ENCODE measurements at places on chromosomes 1 and 21.

- DNase-seq, result peak; percentile 80
These were observed 28.6 kb downstream of the AK4 start for GRCh38 chr1:65176591-65176990.

GRCh38 chr1:53377438-53377841 is 49.6 kb upstream of the LRP8 start:
- DNase-seq, result no peak

- DNase-seq, result no peak
These were observed 92.8 kb downstream of the LYPLAL1 start for GRCh38 chr1:219266524-219266923.

DNA sequence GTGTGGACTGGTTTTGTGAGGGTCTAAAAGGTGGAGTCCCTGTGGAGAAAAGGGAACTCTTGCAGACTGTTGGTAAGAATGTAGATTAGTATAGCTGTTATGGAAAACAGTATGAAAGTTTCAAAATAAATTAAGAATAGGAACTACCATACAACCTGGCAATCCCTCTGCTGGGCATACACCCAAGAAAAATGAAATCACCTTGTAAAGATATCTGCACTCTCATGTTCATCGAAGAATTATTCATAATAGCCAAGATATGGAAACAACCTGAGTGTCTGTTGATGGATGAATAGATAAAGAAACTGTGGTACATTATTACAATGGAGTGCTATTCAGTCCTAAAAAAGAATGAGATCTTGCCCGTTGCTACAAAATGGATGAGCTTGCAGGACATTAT is 109.6 kb downstream of the TBX19 start:
- no peak for DNase-seq

GRCh38 chr1:101474039-101474665 is 237.3 kb downstream of the S1PR1 start:
- DNase-seq, result peak; percentile 13

DNA sequence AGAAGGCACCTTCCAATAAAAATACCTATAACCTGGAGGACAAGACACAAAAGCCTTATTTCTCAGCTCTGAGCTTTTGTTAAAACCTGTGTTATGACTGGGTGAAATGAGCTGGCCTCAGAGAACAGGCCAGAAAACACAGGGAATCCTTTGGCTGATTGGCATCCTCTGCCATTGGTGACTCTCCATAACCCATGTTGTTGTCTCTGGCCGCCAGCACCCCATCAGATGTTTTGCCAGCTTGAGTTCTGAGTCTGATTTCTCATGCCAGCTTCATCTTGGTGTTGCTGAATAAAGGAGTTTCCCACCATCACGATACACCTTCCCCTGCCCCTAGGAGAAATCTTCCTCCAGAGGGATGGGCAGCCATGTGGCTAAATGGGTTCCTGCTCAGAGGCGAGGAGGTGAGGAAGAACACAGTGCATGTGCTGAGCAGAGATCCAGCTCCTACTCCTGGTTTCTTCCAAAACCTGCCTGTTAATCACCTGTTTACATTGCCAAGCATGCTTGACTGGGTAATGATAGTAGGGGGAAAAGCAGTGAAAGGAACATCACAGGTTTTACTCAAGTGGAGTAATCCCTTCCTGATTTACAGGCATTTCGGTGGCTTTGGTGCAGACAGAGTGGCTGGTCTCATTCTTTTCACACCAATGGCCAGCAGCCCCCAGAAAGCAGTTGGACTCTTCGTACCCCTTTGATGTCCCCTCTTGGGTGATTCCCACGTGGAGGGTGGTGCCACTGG is 109.8 kb downstream of the ROR1 start:
- DNase-seq, result no peak

GRCh38 chr1:17696417-17697301 is 58.5 kb upstream of the ACTL8 start:
- DNase-seq, result no peak

DNA sequence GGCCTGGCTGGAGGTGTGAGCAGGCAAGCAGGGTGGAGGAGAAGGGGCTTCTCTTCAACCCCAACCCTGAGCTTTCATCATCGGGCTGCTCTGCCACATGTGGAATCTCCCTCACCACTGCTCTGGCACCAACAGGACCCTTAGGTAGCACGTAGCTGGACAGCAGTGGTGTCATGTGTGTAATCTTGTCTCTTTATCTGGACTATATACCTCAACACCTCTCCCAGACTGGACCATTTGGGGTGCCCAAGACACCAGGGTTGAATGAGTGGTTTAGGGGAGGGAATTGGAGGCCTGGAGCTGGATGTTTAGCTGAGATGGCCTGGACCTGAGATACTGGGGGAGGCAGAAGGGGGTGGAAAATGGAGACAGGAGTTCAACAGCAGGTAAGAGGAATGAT is 63.0 kb downstream of the UBE2T start:
- no peak for DNase-seq

DNA sequence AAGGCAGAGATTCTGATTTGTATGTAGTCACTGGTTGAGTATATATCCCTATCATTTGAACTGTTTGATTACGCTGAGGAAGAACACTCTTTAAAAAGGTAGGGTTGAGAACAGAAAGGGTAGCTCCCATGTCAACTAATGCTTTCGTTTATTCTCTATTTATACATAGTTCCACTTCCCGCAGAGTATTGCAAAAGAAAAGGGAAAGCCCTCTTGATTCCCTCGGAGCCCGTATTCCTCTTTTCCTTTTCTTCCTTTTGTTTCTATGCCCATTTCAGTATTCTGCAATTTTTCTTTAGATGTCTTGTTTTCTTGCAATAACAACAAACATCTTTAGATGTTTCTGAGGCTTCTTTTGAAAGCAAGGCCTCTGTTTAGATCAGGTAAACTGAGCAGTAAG is 78.2 kb downstream of the DNTTIP2 start:
- DNase-seq, result peak; percentile 16

DNA sequence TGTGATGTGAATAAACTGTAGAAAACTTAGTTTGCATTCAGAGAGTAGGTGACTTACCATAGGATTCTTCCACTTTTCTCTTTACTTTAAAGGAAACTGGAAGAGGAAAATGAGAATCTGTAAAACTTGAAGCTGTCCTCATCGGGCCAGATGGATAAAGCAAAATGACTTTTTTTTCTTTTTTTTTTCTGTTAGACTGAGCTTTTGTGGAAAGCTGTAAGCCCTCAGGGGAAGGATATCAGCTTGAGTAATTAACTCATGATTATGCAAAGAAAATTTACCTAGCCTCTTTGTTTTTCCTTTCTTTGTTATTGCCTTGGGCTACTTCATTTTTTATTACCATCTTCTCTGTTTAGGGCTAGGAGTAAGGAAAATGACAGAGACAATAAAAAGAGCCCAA is 53.4 kb downstream of the DPH5 start:
- no peak for DNase-seq

DNA sequence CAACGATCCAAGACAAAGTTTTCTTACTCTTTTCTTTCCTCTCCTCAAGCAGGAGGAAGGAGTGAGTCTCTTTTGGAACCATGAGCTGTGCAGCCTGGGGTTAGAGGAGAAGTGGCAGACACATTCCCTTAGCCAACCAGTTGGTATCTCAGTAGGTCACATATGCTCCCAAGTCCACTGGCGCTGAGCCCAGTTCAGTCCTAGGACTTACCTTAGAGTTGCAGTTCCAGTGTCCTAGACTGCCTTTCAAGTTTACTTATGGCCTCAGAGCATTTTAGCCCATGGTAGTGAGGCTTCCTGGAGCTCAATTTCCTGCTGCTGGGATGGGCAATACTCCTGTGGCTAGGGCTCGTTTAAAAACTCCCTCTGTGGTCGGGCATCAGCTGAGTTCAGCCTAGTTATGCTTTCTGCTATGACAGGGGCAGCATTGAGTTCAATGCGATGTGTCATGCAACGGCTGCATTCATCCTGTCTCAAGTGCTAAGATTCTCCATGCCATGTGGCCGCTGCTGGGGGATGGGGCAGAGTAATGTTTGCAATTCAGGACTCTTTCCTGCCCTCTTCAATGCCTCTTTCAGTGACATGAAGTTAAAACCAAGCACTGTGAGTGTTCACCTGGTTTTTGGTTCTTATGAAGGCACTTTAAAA is 103.8 kb downstream of the LRRC7 start:
- peak; percentile 90 for DNase-seq

GRCh38 chr1:206663362-206663761 is 21.3 kb upstream of the MAPKAPK2 start:
- DNase-seq, result no peak

DNA sequence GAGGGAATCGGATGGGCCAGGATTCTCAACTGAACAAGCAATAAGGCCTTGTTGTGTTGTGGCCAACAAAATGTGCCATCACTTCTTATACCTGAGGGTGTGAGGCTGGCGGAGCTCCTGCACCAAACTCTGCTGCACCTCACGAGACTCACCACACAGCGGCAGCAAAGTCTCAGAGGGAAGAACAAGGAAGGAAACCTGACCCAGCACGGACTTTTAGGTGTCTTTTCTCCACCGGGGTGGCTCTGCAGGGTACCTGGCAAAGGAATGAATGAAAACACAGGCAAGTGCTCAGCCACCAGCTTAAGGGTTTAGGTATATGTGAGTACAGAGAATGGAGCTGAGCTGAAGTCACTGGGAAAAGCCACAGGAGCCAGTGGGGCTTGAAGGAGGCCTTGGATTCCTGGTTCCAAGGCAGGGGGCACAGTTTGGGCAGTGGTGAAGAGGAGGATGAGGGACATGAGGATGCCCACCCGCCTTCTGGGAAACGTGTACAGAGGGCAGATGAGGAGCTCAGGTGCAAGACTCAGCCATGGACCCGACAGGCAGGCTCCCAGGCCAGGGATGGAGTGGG is 31.1 kb upstream of the HSD3B1 start:
- peak; percentile 27 for DNase-seq

GRCh38 chr1:213385201-213385600 is 334.2 kb downstream of the RPS6KC1 start:
- no peak for DNase-seq

- no peak for DNase-seq
These were observed 23.5 kb downstream of the ANGPTL1 start for GRCh38 chr1:178847396-178847849.

DNA sequence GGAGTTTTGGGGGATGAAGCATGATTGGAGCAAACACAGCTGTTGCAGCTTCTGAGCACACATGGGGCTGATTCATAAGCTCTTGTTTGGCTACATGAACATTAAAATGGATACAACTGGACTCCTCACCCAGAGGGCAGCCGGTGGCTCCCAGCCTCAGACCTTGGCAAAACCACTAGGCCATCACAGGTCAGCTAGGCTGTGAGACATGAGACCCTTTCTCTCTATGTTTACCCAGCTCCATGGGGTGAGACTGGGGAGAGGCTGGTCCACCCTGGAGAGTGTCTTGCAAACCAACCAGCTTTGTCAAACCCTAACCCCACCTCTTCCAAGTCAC is 388.7 kb downstream of the PTPRU start:
- no peak for DNase-seq

GRCh38 chr21:27047658-27048314 is 80.9 kb upstream of the ADAMTS5 start:
- DNase-seq, result no peak

Measured in MV-4-11 (cell line).